Chondrocyte (in vitro differentiated cells): ENCODE measurements at places on chromosomes 6 and 20.

DNA sequence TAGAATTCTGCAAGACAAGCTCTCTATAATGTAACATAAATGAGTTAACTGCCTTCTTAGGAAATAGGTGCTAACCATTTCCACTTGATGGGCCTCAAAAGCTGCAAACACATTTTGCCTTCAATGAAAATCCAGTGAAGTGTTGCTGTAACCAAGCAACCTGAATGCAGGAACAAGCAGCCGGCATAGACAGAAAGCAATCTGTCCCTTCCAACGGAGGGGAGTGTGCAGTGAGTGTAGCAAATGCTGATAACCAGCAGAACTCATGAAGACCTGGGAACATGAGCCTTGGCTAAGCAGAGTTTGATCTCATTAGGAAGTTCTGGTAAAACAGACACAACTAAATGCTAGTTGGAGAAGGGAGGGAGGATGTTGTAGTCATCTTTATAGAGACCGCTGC lies 697.8 kb downstream of the KIF16B start:
- no peak for DNase-seq

DNA sequence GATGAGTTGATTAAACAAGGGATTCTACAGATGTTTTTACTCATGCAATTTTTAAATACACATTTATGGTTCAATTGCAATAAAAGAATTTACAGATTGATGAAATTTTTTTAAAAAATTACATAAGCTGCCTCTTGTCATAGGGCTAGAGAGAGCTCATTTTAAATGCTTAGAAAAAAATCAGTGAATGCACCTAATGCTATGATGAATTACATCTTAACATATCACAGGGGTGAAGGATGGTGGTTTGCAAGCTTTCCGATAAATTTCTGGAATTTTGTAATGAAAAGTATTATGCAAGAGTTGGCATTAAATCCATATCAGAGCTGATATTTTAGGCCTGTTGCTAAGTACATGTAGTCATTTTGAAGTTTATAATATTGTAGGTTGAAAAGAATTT lies 29.6 kb downstream of the DSE start:
- no peak for DNase-seq

GRCh38 chr6:21079468-21080048 lies 514.0 kb upstream of the SOX4 start:
- no peak for DNase-seq

DNA sequence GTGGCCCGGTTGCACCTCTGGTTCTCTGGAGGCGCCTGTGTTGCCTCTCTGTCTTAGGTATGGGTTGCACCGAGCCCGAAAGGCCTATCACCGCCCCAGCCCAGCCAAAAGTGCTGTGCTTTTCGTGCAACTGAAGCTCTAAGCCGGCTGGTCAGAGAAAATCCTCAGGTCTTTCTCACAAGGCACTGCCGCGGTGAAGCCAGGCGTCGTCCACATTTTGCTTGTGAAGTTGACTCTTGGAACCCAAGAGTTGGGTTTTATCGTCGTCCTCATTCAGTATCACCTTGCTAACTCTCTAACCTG lies 726 bp upstream of the EMILIN3 start:
- DNase-seq, result peak; percentile 69

DNA sequence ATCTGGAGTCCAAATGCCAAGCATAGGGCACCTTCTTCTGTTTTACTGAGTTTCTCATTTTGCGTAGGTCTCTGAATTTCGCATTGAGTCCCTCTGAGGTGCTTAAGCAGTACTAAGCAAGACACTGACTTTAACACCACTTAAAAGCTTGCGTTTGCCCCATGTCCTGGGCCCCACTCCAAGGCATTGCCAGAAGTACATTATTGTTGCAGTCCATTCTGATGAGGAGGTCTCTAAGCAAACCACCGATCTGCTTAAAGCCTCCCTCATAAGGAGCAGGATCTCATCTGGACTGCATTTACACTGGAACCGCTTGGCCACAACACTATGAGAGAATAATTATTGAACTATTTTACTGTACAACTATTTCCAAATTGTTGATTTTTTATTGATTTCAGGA lies 16.3 kb downstream of the BMP2 start:
- DNase-seq, result no peak

DNA sequence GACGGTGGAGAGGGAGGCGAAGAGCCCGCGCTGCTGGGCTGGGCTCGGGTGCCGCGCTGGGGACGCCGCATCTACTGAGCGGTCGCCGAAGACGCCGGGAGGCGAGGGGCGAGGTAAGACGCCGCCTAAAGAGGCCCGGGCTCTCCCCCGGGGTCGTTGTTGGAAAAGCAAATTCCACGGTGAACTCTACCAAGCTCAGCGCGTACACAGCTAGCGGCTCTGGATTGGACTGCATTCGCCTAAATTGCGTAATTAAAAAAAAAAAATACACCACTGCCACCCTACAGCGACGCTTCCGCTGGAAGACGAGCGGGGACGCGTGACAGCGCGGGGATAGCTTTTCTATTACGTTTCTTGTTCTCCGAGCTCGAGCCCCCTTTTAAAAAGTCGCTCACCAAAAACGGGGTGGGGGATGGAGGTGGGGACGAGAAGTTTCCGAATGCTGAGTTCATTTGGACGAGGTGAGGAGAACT lies 92.0 kb upstream of the PRDM1 start:
- DNase-seq, result no peak

GRCh38 chr20:63140514-63141433 lies 75.2 kb downstream of the YTHDF1 start:
- peak; percentile 81 for DNase-seq

- no peak for DNase-seq
Measured at GRCh38 chr6:90079560-90080490, 185.6 kb downstream of the GJA10 start.
